GM23248 (cell line): ENCODE measurements at places on chromosomes 7 and 10. TPM values are rescaled to one million over a fixed set of nuclear protein-coding genes. Genes with fewer than 3 reads are reported as not detected.
A peak's percentile ranks its signal among the peaks of the same experiment; 100 is the strongest.

DNA sequence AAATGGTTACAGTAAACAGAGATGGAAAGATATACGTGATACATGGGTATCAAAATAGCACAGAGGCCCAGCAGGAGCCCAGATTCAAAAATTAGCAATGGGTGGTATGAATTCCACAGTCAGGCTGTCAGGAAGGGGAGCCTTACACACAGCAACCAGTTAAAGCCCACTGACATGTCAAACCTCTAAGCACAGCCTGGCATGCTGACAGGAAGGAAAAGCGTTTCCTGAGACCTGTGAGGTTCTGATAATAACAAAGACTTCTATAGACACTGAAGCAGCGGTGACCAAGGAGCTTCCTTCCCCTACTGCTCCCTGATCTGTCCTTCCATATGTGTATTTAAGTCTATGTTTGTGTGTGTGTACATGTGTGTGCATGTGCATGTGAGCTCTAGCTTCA, 89.9 kb downstream of the PHYHIPL start:
- no peak for DNase-seq

- no peak for DNase-seq
These were observed 161.1 kb downstream of the PRKAG2 start for GRCh38 chr7:151715666-151716315.

Gene C7orf33
- not detected in 2 replicates for total RNA-seq

- DNase-seq = no peak
These were observed 108.1 kb downstream of the EBF3 start for GRCh38 chr10:129855836-129856563.

GRCh38 chr10:6748981-6749635, 169.0 kb upstream of the PRKCQ start:
- peak; percentile 80 for DNase-seq

Gene WAPL
- total RNA-seq = 28.1 and 28.3 TPM in 2 replicates

- peak; percentile 74 for DNase-seq
These were observed 631.9 kb upstream of the ANKRD30A start for GRCh38 chr10:36493516-36493880.

GRCh38 chr10:80945264-80945880, 407.7 kb downstream of the SH2D4B start:
- no peak for DNase-seq

DNA sequence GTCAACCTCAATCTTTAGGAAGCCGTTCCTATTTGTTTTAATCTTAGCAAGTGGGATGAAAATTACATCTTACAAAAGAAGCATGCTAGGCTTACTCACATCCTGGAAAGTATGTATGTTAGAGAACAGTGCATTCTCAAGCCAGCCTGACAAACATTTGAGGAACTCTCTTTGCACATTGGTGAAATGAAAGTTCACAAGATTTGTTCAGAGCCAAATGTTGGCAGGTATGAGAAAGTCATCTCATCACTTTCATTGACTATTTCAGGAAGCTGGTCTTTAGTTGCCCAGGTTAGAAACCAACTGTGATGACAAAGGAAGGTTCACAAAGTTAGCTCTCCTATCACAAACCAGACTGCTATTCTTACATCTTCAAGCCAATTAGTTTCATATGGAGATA, 57.1 kb downstream of the ABCB1 start:
- DNase-seq = peak; percentile 10

DNA sequence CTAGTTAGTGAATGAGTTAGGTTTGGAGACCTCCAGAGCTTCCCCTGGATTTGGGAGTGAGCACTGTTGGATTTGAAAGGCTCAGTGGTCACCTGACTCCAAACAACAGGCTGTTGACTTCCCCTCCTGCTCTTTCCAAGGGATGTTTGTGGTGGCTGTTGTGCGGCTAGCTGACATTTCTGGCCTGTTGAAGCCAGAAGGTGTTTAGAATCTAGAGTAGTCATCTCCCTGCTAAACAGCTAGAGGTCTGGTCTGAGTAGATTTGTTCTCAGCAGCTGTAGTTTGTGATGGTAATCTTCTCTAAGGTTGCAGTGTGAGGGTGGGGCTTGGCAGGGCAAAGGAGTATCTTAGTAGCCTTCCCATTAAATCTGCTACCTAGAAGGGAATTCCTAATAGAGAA, 30.1 kb downstream of the BPGM start:
- no peak for DNase-seq

DNA sequence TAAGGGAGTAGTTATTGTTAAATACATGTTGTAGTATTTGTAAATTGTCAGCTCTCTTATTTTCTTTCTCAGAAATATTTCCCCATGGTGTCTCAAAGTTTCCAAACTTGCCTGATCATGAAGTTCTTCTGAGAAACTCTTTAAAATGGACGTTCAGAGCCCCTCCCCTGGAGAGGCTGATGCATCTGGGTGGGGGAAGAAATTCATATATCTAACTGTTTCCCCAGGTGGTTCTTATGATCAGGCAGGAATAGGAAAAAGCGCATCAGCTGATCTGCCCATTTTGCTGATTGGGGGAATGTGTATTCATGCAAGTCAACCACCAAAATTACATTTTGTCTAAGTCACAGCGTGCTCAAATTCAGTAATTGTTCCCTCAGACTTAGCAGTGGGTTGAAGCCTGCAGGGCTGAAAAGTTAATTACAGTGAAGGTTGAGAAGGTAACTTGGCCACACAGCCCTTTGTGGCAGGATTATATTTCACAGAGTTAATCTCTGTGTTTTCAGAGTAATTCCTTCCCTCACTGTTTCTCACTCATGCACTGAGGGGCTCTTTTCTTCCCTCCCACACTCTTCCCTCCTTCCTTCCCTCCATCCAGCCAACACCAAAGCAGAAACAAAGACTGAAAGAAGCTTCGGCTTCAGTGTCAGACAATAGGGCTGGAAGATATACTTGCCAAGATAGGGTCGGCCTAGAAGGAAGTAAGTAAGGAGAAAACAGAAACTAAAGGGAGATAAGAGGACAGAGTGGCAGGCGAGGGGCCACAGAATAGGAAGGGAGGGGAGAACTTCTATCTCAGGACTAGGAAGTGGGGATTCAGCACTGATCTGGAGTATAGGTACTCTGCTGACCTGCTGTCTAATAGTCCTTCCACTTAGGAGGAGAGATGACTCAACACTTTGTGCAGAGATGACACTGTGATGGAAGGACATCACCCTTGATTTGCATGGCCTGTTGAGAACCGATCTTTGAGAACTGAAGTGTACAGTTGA, 50.5 kb upstream of the STARD3NL start:
- DNase-seq = no peak

GRCh38 chr7:117025891-117026290, 72.6 kb downstream of the ST7 start:
- no peak for DNase-seq

Gene GDF2
- total RNA-seq = not detected in 2 replicates

Gene OGDH
- total RNA-seq = 75.3 and 77.4 TPM in 2 replicates

DNA sequence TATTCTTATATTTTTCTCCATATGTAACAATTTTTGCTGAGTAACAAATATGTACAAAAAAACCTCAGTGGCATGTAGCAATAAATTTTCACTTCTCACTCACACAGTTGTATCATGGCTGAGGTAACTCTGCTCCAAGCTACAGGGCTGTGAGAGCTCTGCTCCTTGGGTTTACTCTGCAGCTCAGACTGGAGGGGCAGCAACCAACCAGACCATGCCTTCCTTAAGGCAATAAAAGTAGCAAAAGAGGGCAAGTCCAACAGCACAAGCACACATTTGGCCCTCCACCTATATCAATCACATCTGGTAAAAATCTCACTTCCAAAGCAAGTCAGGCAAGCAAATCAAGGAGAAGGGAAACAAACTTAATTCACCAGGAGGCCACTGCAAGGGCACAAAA, 102.9 kb downstream of the CRPPA start:
- DNase-seq = no peak

DNA sequence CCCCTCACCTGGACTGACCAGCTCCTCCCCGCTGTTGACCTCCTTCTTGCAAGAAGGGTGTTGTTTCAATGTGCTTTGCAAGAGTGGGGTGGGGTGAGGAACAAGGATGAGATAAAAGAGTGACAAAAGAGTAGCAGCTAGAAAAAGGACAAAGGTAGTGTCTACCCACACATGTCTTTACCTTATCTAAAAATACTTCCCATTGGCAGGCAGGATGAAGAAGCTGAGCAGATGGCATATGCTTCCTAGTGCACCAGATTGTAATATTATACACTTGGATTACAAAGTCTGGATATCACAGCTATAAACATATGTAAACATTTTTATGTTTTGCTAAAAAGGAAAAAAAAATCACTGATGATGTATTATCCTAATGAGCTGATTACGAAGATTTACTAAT, 34.5 kb downstream of the CHN2 start:
- no peak for DNase-seq

- no peak for DNase-seq
These were observed 63.5 kb downstream of the HIPK2 start for GRCh38 chr7:139714163-139714901.

Gene CLRN3
- total RNA-seq = not detected in 2 replicates

Gene DGKB
- total RNA-seq = 0.65 and 9.9 TPM in 2 replicates

- DNase-seq = peak; percentile 88
These were observed 29.2 kb downstream of the COA1 start for GRCh38 chr7:43700059-43700501.

Gene UBE2D4
- 21.7 and 33.0 TPM in 2 replicates for total RNA-seq

DNA sequence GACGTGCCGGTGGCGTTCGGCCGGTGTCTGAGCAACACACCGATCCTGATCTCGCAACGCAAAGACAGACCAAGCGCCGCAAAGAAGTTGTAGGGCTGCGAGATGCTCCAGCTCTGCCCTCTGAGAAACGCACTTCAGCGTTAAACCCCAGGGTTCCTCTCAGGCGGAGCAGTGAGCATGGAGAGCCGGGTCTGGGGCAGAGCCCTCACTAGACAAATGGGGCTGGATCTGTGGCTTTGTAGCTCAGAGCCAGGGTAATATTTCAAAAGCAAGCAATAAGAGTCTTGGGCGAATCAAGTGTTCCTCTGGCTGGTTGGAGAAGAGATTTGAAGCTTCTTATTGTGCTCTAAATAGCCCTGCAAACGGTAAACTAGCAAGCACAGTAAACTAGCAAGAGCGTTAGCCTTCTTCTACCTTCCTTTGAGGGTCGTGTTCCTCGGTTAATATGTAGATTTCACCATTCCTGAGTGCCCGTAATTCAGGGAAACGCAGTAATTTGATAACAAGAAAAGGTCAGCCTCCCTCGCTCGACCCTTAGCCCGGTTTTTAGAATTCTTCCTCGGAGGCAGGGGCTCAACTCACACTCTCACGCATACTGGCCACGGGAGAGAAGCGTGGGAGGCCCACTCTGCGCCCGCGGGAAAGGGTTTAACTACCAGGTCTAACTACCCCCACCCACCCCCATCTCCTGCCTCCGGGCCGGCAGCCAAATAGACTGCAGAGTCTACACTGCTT, 6.7 kb downstream of the SKAP2 start:
- no peak for DNase-seq

Gene HOXA7
- total RNA-seq = 3.4 and 6.6 TPM in 2 replicates

DNA sequence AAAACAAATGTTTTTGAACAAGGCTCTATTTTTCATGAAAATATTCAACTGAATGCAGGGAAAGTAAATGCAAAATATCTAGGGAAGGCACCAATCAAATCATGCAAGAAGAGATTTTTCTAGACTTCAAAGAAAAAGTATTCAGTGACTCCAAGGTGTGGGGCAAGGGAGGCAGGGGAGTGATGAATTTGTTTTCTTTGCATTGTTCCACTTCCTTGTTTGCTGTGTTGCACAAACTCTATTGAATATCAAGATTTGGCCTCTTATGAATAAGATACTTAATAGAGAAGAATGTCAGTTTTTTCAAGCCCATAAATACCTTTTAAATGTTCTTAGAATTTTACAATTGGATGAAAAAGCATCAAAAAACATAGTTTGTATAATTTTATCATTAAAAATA, 26.4 kb downstream of the STEAP1 start:
- DNase-seq = peak; percentile 6

GRCh38 chr10:72162978-72163377, 52.8 kb upstream of the ANAPC16 start:
- peak; percentile 81 for DNase-seq
